ENCODE measurements at places on chromosomes 11 and 22.

- DNase-seq = no peak
Observed at GRCh38 chr22:30607300-30607930, 441 bp downstream of the TCN2 start.

GRCh38 chr11:62921573-62922188 lies 518 bp upstream of the CHRM1 start:
- DNase-seq = peak; percentile 68

DNA sequence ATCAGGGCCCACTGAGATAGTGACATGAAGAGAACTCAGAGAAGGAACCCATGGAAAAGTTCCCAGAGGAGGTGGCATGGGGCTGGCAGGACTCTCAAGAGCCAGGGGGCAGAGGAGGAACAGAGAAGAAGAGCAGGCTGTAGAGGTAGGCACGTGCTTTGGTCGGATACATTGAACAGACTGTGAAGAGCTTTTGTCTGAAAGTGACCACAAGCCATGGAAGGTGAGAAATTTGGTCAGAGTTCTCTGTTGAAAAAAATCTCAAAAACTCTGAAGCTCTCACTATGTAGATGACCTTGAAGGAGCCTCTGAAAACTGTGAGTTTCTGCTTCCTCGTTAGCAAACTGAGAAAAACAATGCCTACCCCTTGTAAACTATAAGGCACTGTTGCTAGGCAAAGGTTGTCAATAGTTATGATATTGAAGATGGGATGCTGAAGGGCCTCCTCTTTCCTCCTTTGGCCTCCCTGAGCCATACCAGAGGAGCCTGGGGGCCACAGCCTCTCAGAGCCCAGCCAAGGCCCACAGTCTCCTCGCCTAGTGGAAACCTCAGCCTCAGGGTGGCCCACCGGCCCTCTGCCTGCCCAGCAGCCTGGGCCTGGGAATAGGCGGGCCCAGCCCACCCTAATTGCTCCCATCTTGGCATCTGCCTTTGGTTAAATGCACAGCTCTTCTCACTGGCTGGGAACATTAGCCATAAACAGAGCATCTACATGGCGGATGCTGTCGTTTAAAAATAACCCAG lies 415.7 kb downstream of the SOX6 start:
- no peak for DNase-seq

- DNase-seq = no peak
Observed at GRCh38 chr22:36580846-36581245, 51.9 kb upstream of the EIF3D start.

- DNase-seq = no peak
Observed at GRCh38 chr22:42997582-42998090, 17.3 kb downstream of the PACSIN2 start.

GRCh38 chr22:49012712-49013395 lies 814.8 kb downstream of the BRD1 start:
- no peak for DNase-seq

DNA sequence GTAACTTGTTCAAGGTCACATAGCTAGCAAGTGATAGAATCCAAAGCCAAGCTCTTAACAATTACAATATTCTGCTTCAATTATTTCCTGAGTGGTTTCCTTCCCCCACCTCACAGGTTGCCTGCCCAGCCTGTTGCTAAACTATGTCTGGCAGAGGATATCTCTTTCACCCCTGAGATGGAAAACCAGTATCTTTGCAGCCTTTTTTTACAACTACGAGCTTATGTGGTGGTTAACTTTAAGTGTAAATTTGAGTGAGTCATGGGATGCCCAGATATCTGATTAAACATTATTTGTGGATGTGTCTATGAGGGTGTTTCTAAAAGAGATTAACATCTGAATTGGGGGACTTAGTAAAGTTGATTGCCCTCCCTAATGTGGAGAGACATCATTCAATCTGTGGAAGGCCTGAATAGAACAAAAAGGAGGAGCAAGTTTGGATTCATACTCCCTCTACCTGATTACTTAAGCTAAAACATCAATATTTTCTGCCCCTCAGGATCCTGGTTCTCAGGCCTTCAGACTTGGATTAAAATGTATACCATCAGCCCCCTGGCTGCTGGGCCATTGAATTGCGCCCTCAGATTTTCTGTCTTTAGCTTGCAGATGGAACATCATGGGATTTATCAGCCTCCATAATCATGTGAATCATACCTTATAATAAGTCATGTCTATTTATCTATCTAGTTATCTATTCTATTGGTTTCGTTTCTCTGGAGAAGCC lies 911.9 kb downstream of the METTL15 start:
- peak; percentile 9 for DNase-seq

DNA sequence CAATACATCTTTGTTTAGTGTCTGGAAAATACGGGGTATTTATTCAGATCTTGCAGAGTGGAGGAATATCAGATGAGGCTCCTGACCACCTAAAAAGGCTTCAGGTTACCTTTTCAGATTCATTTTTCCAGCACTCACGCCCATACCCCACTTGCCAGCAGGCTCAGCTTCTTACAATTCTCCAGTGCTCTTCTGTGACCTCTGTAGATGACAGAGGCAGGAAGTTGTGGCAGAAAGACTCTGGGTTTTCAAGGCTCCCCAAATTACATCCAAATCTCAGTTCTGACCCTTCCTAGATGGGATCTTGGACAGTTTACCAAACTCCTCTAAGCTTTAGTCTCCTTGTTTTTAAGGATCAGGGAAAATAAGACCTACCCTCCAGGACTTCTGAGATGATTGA lies 61.1 kb downstream of the SYTL2 start:
- DNase-seq = no peak

DNA sequence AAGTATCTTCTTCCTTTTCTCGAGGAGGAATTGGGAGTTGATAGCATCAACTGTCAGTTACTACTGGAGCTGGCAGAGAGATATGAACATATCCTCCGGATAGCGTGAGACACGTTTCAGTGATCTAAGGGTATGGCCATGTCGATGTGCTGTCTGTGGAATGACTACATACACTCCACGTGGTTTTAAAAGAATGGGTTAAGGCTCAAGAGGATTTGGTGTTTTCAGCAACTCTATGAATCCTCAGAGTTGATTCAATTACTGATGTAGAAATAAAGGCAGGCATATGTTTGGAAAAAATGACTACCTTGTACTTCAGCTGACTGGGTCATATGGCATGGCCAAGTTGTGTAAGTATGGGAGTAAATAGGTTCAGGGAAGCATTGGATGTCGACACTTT lies 22.9 kb downstream of the MMP13 start:
- DNase-seq = no peak

DNA sequence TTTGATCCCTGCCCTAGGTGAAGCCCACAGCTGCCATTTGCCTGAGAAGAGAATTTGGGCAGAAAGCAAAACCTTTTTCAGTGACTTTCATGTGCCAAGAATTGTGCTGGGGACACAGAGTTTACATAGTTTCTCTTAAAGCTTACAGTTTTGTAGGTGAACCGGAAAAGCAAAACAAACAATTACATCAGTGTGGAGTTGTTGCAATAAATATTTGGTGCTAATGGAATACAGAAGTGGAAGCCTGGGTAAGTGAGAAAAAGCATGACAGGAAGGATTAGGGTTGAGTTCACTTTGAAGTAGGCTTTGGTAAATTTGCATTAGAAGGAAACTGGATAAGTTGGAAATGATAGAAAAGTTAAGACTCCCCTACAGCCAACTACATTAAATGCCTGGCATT lies 82.7 kb downstream of the RASSF10 start:
- no peak for DNase-seq

GRCh38 chr22:25941365-25941960 lies 199.5 kb downstream of the MYO18B start:
- DNase-seq = no peak

DNA sequence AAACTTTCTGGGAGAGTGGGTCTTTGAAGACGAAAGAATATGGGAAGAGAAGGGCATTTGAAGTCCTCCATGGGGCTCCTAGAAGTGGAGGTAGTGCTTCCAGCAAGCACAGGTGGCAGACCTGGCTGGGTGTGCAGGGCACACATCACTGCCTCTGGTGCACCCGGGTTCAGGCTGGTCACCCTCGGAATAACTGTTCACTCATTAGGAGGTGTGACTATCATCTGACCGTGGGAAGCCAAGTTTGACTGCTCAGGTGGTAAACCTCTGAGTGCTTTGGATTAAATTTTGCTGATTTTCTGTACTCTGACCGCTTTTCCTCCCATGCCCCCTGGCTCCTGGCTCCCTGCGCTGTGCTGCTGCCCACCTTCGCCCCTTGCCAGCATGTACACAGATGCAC lies 11.1 kb downstream of the ADAMTS15 start:
- DNase-seq = no peak

- no peak for DNase-seq
Observed at GRCh38 chr11:113256431-113257202, 57.8 kb upstream of the TTC12 start.

DNA sequence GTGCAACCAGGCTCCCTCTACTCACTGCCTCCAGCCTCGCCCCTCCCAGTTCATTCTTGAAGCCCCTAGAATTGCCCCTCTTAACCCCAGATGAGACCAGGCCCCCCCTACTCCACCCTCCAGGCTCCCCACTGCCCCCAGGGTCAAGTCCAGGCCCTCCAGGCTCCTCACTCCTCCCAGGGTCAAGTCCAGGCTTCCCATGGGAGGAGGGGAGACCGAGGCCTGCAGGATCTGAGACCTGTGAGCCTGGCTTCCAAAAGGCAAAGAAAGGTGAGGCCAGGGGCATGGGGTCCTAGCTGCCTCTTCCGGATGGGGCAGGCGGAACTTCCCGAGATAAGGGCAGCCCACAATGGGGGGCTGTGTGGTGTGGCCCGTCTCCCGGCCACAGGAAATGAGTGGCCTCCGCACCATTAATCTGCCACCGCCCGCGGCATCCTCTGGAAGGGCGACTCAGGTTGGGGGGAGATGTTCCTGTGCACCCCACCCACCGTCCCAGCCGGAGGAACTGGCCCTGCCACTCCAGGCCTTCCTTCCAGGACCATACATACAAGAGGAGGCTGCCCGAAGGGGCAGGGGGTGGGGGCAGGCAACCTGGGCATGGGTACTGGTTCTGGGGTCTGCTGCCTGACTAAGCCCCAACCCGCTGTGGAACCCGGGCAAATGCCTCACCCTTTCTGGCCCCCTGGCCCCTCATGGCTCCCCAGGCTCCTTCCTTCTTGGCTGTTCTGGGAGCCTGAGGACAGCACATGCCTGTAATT lies 35.1 kb upstream of the WNT11 start:
- no peak for DNase-seq

- DNase-seq = no peak
Observed at GRCh38 chr22:28012832-28013460, 93.9 kb upstream of the PITPNB start.

DNA sequence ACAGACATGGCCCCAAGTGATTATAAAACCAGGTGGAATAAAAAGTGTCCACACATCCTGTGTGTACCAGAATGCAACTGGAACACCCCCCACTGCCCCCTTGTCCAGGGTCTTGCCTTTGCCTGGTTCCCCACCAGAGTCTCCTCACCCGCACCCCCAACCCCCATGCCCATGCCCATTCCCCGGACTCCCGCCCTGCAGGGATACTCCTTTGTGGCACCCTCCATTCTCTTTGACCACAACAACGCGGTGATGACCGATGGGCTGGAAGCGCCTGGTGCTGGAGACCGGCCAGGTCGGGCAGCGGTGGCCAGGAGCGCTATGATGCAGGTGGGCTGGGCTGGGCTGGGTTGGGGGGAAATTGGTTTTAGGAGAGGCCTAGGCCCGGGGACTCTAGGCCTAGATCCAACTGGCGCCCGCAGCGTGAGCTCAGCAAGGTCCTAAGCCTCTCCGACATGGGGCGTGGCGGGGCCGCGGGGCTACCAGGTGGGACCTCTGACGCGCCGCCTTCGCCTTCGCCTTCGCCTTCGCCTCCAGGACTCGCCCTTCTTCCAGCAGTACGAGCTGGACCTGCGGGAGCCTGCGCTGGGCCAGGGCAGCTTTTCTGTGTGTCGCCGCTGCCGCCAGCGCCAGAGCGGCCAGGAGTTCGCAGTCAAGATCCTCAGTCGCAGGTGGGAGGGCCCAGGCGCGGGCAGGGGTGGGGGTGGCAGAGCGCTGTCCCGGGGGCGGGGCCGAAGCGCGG lies 9.1 kb downstream of the RPS6KA4 start:
- no peak for DNase-seq

- no peak for DNase-seq
Observed at GRCh38 chr22:48635816-48636215, 1191.9 kb downstream of the BRD1 start.

GRCh38 chr22:17262976-17263375 lies 43.7 kb upstream of the ADA2 start:
- DNase-seq = no peak

- no peak for DNase-seq
Observed at GRCh38 chr22:27474711-27475547, 326.6 kb downstream of the MN1 start.

DNA sequence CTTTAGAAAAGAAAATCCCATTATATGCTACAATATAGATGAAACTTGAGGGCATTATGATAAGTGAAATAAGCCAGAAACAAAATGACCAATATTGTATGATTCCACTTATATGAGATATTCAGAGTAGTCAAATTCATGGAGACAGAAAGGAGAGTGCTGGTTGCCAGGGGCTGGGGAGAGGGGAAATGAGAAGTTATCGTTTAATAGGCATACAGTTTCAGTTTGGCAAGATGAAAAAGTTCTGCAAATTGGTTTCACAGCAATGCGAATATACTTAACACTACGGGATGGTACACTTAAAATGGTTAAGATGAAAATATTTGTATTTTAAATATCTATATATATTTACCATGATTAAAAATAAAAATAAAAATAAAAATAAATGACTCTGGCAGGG lies 31.1 kb upstream of the RDX start:
- DNase-seq = no peak

DNA sequence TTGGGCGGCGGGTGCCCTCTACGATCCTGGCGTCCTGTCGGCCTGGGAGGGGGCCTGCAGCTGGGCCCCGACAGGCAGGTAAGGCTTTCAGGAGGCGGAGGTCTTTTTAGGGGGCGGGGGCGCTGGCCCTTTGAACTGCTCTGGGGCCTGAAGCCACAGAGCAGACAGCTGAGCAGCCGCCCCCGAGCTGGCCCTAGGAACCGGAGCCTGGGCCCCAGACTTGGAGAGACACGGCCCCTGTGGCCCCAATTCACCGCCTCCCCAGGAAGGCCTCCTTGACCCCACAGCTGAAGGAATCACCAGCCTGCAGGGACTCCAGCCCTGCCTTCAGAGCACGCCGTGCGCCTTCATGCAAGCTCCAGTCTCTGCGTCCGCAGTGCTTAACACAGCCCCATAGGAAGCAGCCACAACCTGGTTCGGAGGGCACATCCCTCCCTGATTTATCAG lies 618 bp upstream of the CERK start:
- DNase-seq = no peak

GRCh38 chr11:117978991-117979390 lies 7.2 kb upstream of the IL10RA start:
- DNase-seq = no peak

- no peak for DNase-seq
Observed at GRCh38 chr11:12170984-12171383, 60.6 kb downstream of the MICAL2 start.

DNA sequence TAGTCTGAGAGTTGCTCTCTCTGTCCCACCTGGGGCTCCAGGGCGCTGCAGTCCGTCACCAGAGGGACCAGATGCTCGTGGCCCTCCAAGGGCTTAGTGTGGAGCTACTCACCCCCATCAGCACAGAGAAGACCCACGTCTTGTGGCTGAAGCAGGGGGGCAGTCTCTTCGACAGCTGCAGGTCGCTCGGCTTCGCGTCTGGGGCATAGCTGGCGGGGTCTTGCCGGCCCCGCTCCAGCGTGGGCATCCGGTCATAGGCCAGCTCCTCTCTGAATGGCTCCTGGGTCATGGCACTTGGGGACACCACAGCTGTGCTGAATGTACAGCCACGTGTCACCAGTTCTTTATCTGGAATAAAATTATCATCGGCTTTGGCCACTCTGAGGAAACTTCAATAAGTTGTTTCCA lies 608 bp downstream of the MLC1 start:
- no peak for DNase-seq

- no peak for DNase-seq
Observed at GRCh38 chr22:49087716-49088601, 739.7 kb downstream of the BRD1 start.

- DNase-seq = no peak
Observed at GRCh38 chr22:36344106-36344827, 43.5 kb downstream of the MYH9 start.
